ENCODE measurements at places on chromosomes 2 and 18.
A peak's percentile ranks its signal among the peaks of the same experiment; 100 is the strongest.

GRCh38 chr2:79355569-79355968, 157.3 kb upstream of the CTNNA2 start:
- DNase-seq: no peak

DNA sequence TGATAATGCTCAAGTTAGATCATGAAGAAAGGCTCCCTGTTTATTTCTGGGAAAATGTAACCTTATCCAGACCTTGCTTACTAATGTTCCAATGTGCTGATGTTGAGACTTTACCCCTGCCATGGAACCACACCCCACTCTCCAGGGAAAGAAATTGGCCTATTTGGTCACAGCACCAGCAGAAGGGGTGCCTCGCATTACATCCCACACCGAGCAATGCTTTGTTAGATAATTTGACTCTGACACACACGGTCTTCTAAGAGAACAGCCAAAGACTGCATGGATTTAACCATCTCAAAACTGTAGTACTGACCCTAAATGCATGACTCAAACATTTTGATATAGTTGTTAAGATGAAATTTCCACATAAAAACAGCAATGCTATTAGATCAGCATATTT, 152.1 kb upstream of the CCDC150 start:
- DNase-seq: no peak

DNA sequence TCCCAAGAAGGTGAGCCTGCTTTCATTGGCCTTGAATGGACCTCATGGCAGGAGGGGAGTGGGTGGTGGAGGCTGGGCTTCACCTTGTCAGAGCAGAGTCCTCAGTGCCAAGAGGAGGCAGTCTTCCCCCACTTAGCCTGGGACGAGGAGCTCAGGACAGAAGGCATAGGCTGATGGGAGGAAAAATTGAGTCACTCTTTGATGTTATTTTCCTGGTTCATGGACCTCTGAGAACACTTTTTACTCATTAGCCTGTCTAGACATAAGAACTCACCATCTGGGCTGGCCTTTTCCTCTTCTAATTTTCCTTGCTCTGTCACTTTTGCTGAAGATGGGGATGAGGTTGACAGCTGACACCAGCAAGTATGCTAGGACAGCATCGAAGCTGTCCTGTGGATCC, 225.7 kb upstream of the TNP1 start:
- DNase-seq: no peak

DNA sequence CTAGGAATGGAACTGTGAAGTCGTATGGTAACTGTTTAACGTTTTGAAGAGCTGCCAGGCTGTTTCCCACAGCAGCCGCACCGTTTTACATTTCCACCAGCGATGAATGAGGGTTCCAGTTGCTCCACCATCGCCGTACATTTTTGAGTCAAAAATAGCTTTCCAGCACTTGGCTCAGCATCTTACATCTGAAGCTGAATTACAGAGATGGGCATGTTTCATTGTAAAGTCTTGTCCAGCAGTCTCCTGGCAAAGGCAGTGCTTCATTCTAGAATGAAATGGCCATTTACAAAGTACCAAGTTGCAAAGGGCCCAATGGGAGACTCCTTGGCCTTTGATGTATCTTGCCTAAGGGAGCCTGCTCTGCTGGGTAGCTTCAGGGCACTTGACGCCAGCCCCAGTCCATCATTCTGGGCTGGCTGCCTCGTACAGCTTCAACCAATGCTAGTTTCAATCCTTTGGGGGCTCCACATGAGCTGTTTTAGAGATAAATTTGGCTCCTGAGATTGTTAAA, 45.1 kb downstream of the ATIC start:
- no peak for DNase-seq

DNA sequence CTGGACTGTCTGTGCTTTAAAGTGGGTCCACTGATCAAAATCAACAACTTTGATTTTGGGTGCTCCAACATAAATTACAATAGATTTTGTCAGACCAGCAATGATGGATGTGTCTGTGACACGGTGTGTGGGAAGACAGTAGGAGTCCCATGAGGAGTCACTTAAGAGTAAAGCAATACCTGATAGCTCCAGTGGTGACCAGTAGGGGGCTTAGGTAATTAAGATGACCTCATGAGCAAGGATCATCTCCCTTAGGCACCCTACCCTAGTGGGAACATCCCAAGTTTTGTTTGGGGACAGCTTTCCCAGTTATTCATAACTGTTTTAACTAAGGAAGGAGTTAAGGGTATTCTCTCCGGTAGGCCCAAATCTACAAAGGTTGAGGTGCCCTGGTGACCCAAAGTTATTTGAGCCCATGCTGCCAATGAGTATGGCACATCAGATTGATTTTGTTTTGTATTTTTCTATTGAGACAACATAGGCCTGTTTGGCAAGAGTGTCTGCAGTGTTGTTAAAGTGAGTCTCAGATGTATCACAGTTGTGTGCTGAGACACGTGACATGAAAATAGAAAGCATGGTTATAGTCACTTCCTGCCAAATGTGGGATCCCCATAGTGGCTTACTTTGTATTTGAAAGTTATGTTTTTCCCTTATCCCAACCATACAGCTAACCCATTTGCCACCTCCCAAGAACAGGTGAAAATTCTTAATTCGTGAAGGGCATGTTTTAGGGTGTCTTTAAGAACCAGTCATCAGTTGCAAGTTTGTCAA, 1337.6 kb upstream of the SLC39A10 start:
- DNase-seq: no peak

DNA sequence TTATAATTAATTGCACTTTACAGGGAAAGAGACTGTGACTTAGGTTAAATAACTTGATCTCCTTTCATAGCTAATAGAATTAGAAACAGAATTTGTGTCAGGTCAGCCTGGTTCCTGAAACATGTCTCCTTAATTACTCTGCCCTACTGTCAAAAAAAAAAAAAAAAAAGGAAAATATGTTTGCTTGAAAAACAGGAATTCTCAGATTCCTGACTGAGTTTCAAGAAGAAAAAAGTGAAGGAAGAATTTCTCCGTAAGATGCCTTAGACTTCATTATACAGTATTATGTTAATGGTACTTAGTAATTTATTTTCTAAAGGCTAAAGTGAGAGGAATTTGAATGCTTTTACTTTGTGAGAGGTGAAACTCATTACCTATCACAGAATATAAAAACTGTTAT, 118.4 kb upstream of the REG3G start:
- DNase-seq: no peak

GRCh38 chr2:147806846-147807245, 38.0 kb upstream of the ACVR2A start:
- DNase-seq: peak; percentile 64

DNA sequence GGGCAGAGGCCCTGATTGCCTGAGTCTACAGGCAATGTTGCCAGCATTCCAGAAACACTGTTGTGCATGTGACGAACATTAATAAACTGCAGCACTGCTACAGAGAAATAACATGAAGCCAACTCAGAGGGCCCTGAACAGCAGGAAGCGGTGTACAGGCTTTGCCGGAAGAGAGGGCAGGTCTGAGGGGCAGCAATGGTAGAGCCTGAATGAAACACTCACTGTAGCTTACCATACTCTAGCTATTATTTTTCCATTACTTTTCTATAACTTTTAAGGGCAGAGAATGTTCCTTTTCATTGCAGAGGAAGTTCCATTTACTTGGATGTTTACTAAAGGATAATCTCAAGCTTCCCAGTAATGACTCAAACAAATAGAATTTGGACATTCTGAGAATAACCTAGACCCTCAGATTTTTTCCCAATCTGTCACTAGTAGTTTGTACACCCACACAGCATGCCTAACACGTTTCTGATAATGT, 150.4 kb downstream of the MTX2 start:
- no peak for DNase-seq

DNA sequence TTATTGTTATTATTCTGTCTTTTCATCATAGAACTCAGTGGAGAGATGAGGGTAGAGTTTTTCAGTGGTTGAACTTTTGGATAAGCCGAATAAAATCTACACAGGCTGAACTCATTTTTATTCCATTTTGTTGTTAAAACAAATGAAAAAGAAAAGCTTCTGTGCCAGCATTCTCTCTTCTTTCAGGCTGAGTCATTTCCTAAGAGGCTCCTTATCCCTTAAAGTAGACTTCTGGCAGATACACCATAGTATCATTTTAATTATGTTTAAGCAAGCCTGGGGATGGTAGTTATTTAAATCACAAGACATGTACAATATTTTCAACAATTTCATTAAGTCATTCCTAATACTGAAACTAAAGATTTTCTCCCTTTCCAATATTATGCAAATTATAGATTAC, 1364.0 kb upstream of the NRXN1 start:
- DNase-seq: no peak

GRCh38 chr2:173419506-173419905, 64.8 kb downstream of the CDCA7 start:
- DNase-seq: no peak

DNA sequence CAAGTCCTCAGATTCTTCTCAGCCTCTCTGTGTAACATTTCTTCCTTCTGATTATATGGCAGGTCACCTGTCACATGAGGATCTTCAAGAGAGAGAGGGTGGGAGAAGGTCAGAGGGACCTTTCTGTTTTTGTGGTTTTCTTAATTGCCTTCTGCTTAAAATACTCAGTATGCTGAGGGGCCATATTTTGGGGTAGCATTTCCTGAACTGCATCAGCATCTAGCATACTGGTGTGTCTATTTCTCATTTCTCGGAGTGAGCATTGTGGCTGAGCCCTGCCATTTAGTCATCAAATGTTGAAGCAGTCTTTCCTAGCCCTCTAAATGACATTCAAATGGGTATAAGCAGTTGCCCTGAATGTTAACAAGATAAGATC, 162.7 kb downstream of the MYO3B start:
- DNase-seq: no peak

DNA sequence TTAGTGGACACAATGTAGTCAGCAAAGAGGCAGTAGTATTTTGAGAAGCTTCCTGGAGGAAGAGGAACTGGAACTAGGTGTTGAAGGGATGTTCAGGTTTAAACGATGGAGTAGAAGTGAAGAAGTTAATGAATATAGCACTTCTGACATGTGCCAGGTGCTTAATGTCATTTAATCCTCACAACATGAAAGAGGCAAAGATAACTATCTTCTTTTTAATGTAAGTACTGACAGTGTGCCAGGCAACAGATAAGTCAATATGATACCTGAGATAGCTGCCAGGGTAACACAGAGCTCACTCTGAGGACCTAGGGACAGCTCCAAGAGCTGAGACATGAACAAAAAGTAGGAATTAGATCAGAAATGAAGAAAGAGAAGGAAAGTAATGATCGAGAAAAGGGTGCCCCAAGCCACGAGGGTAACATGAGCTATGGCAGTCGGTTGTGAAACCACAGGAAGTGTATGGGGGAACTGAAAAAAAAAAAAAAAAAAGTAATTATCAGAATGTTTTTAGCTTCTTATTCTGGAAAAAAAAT, 140.7 kb downstream of the RNF144A start:
- no peak for DNase-seq

GRCh38 chr2:39266139-39266805, 22.5 kb upstream of the CDKL4 start:
- DNase-seq: no peak

DNA sequence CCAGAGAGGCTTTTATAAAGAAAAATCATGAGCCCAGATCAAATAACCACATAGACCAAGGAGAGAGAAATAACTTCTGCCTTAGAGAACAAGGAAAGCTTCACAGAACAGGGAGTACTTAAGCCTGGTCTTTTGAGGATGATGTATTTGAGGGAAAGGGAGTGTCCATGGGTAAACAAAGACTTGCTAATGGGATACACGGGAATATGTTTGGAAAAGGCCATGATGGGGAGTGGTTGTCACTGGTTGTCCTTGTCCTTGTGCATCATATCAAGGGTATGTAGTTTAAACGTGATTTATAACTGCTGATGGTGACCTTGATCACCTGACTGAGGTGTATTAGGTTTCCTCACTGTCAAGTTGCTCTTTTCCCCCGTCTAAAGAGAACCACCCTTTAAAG, 169.9 kb downstream of the FAM210A start:
- DNase-seq: no peak

GRCh38 chr18:41875094-41875780, 79.8 kb upstream of the PIK3C3 start:
- DNase-seq: no peak

- DNase-seq: no peak
Observed at GRCh38 chr18:80169607-80170006, 60.5 kb downstream of the ADNP2 start.

GRCh38 chr2:10546975-10547391, 98.9 kb upstream of the ODC1 start:
- no peak for DNase-seq

GRCh38 chr2:107006836-107007235, 120.9 kb upstream of the ST6GAL2 start:
- no peak for DNase-seq

DNA sequence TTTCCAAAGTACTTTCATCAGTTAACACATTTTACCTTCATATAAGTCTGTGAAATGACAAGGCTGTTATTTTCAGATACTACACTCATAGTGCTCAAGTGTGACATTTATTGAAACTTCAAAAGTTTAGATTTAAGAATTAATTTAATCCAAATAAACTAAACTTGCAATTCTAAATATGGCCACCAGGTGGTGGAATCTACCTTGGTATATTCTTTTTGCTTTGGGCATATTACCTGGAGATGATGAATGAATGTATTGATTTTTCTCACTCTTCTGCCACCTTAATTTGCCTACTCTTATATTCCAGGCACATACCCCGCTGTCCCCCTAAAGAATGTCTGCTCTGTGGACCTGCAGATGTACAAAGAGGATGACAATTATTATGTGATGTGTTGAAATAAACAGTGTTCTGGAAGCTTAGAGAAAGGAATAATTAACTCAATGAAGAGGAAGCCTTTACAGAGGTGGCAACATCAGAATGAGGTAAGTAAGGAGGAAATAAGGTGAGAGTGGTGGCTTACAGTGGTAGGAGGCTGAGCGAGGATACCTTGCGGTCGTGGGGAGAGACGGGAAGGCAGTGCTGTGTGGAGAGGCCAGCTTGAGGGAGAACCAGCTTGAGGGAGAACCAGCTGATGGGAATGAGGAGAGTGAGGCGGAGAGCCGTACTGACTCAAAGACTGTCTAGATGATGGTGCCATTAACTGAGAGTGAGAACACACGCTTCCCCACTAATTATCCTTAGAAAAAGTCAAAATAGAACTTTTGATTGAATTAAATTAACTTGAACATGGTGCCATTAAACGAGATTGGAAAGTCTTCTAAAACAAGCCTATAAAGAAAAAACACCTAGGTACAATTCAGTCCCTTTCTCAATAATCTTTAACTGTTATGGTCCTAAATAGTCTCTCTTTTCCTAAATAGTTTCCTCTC, 179.5 kb downstream of the CELF4 start:
- peak; percentile 19 for DNase-seq
